ENCODE measurements at places on chromosomes 6 and 20.

- ATAC-seq = no peak
Observed at GRCh38 chr6:41174610-41175009, 11.7 kb upstream of the TREM2 start.

GRCh38 chr6:97067045-97067444 is 142.5 kb downstream of the KLHL32 start:
- ATAC-seq = no peak

- ATAC-seq = no peak
Observed at GRCh38 chr6:125025164-125025854, 63.1 kb downstream of the RNF217 start.

DNA sequence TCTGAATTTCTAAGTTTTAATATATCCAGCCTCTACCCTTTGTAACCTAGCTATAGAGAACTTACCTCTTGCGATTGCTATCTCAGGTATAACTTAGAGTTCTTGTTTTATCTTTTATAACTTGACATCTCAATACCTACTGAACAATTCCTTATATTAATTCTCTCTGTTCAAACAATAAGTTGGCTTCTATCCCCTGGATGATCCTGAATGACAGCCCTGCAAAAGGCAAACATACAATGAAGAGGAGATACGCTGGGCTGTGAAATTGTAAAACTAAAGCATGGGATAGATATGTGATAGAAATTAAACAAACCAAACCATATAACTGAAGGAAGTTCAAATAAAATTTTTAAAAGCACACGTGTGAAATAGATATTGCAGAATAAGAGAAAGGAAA is 513.6 kb upstream of the PTCHD4 start:
- ATAC-seq = no peak

DNA sequence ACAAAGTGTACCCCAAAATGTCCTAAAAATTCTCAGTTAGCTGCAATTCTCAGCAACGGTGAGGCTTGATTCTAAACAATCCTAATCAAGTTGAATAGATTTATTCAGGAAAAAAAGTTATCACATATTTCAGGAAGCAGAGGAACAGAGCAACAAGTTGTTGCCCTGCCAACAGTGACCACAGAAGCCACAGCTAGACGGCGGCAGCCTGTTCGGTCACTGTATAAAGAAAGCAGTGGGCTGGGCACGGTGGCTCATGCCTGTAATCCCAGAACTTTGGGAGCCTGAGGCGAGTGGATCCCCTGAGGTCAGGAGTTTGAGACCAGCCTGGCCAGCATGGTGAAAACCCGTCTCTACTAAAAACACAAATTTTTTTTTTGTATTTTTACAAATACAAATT is 171.2 kb upstream of the BMP5 start:
- ATAC-seq = no peak

DNA sequence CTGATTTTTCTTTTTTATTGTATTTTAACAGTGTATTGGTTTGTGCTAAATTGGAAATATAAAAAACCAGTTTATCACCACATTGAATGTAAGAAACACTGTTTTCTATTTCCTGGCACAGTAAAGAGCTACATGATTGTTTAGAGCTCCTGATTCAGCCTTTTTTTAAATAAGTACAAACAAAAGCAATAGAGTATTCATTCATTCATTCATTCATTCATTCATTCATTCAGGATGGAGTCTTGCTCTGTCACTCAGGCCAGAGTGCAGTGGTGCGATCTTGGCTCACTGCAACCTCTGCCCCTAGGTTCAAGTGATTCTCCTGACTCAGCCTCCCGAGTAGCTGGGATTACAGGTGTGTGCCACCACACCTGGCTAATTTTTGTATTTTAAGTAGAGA is 96.8 kb upstream of the SCGN start:
- no peak for ATAC-seq

DNA sequence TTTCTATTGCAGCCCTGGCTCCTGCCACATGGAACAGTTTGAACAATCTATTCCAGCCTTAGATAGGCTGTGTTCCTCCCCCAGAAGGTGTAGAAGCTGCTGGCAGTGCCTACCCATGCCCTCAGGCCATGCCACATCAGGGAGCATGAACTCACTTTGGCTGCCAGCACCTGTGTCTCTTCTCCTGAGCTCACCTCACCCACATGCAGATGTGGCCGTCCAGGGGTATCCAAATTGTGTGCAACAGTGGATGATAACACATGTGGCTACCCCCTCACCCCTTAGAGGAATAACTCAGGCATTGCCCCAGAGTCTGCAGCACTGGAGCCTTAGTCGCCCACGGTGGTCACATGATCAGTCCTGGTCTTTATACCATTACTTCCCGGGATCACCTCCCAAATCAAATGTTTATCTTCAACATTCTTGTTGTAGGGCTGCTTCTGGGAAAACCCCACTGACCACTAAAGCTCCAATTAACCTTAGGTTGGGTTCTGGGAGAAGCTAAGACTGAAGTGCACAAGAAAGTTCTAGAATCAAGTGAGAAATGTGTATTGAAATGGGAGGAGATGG is 110.4 kb downstream of the BANF2 start:
- no peak for ATAC-seq

DNA sequence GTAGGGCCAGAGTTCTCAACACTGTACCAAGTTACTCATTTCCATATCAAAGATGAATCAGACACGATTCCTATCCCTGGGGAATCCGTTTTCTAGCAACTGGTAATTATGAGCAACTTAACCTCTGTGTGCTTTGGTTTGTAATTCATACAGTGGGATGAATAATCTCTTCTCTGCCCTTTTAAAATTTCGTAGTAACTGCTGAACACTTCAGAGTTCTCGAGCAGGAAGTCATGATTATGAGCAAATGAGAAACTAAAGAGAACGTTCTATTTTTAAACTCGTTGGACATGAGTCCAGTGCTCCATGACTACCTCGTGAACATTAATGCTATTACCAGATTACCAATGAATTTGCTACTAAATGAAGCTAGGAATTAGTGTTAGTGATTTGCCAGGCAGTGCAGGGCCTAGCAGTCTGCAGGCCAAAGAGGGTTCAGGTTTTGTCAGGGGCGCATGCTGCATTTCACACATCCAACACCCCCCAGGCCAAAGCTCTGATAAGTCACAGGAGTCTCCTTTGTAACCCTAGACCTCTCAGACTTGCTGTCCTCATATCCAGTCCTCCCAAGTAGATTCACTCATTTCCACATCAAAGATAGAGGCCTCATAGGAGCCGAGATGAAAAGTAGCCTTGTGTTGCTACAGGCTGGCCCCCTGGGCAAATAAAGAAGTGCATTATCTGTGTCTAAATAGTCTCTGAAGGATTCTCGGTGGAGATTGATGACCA is 45.8 kb upstream of the VSTM2L start:
- no peak for ATAC-seq

- ATAC-seq = no peak
Observed at GRCh38 chr6:30603961-30604360, 13.1 kb downstream of the PPP1R10 start.

DNA sequence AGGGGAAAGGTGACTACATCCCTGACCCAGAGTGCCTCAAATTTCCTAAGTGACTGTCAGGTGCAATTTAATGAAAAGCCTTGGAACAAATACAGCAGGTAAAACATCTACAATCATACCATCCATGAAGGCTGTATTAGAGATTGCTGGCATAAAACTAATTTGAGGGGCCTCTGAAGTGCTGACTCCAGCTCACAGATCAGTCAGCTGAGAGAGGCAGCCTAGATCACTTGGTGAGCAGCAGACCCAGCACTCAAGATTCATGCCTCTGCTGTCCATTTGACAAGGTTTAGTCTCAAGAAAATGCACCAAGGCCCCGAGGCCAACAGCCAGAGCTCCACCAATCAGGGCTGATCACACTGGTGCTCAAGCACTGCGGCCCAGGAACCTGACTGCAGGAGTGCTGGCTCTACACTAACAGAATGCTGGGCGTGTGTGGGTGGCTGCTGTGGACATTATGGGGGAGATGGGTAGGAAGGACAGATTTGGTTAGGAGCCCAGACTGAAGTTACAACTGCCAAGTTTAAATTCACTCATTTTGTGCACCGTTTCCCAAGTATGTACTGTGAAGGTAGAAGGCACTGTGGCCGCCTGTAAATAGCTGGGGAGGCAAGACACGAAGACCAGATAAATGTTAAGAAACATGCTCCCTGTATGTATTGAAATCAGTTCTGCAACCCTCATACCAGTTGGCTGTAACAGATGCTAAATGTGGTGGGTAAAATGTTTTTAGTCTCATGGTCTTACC is 28.2 kb downstream of the SNX5 start:
- ATAC-seq = no peak

All from activated CD4-positive, CD25-positive, alpha-beta regulatory T cell treated with anti-CD3 and anti-CD28 coated beads, Interleukin-2, amount 50 U/mL, for 24 hours (primary cell).